Memory B cell (primary cell): ENCODE measurements at places on chromosomes 16 and 17.

DNA sequence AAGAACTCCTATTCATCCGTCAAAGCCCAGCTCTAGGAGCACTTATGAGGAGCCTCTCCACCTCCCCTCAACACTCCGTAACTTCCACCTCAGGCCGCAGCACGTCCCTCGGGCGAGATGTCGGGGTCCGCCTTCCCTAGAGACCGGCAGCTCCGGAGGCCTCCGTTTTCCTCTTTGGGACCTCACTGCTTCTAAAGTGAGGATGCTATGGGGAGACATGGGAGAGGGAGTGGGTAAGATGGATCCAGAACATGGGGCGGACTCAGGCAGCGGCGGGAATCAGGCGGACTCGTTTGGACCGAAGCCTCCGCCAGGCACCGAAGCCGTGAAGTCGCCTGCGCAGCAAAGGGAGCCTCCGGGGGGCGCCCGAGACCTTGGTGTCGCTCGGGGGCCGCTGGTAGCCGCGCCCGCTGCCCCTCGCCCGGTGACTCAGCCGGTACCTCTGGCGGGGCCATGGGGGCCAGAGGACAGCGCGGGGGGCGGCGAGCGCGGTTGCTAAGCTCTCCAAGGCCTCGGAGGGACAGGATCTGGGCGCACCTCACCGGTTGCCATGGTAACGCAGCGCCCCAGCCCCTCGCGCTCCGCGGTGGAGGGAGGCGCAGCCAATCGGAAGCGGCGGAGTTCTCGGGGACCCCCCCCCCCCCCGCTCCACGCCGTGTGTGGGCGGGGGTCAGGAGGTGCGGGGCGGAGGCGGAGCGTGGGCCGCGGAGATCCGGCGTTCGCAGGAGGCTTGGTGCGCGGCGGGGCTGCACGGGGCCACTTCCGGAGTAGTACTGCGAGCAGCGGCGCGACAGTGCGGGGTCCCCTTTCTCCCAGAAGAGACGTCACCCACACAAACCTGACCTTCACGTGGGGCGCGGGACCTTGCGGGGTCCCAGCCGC is 1.3 kb upstream of the HIC1 start:
- peak; percentile 64 for DNase-seq

GRCh38 chr17:28500712-28501379 is 5.3 kb upstream of the FOXN1 start:
- DNase-seq, result peak; percentile 22

- DNase-seq, result no peak
Observed at GRCh38 chr16:83577078-83577745, 230.6 kb upstream of the HSBP1 start.

DNA sequence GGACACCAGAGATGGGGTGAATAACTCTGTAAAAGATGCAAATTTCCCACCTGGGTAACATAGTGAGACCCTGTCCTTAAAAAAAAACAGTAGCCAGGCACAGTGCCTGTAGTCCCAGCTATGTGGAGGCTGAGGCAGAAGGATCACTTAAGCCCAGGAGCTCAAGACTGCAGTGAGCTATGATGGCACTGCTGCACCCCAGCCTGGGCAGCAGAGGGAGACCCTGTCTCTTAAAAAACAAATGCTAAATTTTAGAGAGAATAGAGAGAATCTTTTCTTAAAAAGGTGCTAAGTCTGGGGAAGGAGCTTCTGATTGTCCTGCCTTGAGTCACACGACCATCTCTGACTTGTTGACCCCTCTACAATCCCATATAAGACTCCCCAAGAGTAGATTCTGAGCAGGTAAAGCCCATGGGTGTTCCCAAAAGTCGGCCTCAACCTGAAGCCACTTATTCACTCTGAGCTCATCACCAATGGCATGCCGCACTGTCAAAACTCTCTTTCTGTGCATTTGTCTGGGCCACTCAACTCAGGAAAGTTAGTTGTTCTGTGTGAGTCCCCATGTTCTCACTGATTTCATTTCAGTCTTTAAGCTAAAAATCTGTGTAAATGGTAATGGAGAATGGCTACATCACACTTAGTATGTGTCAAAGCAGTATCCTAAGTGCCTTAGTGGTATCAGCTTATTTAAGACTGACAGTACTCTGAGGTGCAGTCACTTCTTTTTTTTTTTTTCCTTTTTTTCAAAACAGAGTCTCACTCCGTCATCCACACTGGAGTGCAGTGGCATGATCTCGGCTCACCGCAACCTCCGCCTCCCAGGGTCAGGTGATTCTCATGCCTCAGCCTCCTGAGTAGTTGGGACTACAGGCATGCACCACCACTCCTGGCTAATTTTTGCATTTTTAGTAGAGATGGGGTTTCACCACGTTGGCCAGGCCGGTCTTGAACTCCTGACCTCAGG is 41.6 kb downstream of the PRKCB start:
- DNase-seq, result no peak

GRCh38 chr16:29784901-29785500 is 5.5 kb upstream of the KIF22 start:
- DNase-seq, result peak; percentile 71

- peak; percentile 79 for DNase-seq
Observed at GRCh38 chr17:7436556-7437368, 1.5 kb downstream of the TMEM102 start.

- DNase-seq, result no peak
Observed at GRCh38 chr17:82820278-82821251, 19.3 kb downstream of the ZNF750 start.

DNA sequence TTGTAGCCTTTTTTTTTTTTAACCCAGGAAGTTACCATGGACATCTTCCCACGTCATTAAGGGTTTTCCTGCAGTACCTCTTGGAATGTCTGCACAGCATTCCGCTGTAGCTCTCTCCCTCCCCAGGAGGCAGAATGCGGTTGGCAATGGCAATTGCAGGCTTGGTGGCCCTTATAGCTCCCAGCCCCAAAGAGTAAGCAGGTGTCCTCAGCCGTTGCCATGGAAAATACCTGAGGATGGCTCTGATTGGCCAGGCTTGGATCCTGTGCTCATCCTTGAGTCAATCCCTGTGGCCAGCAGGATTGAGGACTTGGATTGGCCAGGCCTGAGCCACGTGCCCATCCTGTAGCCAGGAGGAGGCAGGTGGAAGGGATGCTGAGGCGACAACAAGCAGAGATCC is 15.5 kb upstream of the TIMP2 start:
- DNase-seq, result no peak

- no peak for DNase-seq
Observed at GRCh38 chr16:23682181-23682580, 3.5 kb downstream of the PLK1 start.

GRCh38 chr17:50635982-50636803 is 1.5 kb downstream of the ABCC3 start:
- DNase-seq, result no peak

GRCh38 chr17:35733366-35733765 is 1.9 kb downstream of the RASL10B start:
- DNase-seq, result no peak

- DNase-seq, result no peak
Observed at GRCh38 chr16:8867216-8867931, 1.4 kb downstream of the CARHSP1 start.

DNA sequence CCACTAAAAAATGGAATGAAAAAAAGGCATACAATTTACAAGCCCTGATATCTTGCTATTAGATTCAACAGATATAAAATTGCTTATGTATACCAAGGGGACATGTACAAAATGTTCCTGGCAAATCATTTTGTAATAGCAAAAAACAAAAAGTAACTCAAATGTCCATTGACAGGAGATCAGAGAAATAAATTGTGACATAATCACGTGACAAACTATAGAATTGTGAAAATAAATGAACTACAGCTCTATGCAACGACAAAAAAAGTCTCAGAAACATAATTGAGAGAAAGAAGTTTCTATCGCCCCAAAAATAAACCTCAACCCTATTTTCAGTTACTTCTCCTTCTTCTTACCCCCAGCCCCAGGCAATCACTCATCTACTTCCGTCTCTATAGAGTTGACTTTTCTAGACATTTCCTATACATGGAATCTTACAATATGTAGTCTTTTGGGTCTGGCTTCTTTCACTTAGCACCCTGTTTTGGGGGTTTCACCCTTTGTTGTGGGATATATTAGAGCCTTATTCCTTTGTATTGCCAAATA is 12.1 kb upstream of the ACE start:
- no peak for DNase-seq

- DNase-seq, result no peak
Observed at GRCh38 chr17:9817086-9817485, 4.8 kb downstream of the GSG1L2 start.

DNA sequence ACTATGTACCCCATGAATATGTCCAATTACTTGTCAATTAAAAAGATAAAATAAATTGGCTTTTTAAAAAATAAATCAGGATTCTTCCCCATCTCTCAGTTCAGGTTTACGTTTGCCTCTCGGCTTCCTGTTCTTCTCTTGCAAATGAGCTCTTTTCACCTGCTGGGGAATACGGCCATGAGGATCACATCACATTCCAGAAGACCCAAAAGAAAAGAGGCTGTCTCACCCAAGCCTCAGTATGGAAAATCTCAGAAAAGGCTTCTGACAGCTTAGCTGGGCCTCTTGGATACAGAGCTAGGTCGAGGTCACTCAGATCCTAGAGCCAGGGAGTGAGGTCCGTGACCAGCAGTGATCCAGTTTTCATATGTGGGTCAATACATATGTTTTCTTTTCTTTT is 171.2 kb upstream of the SDK2 start:
- DNase-seq, result no peak

DNA sequence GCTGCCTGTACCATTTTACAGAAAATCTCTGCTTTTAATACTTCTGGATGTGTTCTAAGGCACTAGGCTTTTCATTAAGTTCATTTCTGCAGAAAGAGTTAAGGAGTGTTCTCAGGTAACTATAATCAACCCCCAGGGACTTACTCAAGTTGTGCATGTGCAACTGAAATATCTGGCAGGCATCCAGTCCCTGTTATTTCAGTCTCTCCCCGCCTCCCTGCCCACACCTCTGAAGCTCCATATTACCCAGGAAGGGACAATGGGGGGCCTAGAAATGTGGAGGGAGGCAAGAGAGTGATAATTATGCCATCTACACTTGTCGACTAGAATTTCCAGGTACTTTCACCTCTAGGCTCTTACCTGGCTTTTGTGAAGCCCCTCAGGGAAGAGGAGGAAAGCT is 432.2 kb downstream of the MAF start:
- DNase-seq, result no peak

DNA sequence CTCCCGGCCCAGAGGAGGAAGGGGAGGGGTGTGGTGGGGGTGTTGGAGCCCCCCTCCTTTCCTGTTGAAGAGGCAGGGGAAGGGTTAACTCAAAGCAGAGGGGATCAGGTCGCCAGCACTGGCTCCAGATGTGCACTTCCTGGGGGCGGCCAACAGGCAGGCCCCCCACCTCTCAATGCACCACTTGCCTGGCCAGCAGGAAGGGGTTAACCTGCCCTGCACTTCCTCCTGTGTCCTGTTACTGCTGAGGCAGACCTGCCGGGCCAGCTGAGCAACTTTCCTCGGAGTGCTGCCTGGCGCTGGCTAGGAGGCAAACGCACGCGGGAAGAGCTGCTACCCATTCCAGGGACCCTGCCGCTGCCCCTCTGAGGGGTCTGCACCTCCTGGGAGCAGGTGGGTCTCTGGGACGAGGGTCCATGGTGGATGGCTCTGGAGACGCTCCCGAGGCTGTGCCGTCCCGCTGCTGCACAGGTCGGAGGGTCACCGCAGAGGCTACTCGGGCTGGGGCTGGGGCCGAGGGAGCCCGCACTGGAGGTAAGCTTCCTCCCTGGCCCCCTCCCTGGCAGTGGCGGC is at the start of gene EPN3:
TSS of gene EPN3 (plus strand) at position 284 of the 573 bp plus-strand sequence. CDS start 3,822 bp downstream, outside the sequence.
- no peak for DNase-seq
